Stimulated activated CD4-positive, alpha-beta T cell treated with anti-CD3 and anti-CD28 coated beads, Interleukin-2, amount 100 ng/mL, for 4 hours (primary cell): ENCODE measurements at places on chromosomes 1 and 21.

GRCh38 chr1:36625935-36626310 lies 143.2 kb upstream of the CSF3R start:
- DNase-seq, result no peak

- no peak for DNase-seq
These were observed 15.2 kb upstream of the CLSTN1 start for GRCh38 chr1:9838946-9839345.

- no peak for DNase-seq
These were observed 48.8 kb upstream of the CAMK1G start for GRCh38 chr1:209534496-209535250.

GRCh38 chr1:150596095-150596892 lies 16.9 kb upstream of the MCL1 start:
- no peak for DNase-seq

DNA sequence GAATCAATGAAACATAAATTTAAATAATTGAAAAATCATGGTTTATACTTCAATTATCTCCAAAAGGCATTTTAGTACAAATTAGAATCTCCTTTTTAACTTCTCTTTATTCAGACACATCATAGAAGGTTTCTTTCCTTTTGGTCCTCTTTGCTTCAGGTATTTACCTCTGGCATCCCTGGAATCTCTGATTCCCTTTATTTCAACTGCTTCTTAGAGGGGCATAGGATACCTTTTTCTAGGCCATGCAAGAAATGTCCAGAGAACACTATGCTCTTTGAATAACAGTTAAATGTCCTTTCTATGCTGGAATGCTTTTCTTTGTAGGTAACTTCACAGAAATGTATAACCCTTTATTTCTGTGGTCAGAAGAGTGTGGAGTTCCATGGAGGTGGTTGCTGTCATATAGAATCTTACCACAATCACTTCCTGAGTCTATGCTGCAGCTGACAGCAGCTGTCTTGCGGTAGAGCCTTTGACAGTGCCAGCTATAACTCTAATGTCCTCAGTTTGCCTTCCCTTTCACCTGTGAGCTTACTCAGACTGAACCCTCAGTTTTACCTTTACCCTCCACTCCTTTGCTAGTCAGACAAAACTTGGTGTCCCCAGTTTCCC lies 8.6 kb downstream of the LAMC2 start:
- DNase-seq, result no peak

GRCh38 chr1:92577261-92577895 lies 90.7 kb upstream of the GFI1 start:
- no peak for DNase-seq

- no peak for DNase-seq
These were observed 26.6 kb downstream of the ARMH1 start for GRCh38 chr1:44701141-44701573.

- DNase-seq, result no peak
These were observed 3.7 kb upstream of the LRP8 start for GRCh38 chr1:53331446-53332185.

- no peak for DNase-seq
These were observed 93.1 kb downstream of the MIS18A start for GRCh38 chr21:32185726-32186125.

DNA sequence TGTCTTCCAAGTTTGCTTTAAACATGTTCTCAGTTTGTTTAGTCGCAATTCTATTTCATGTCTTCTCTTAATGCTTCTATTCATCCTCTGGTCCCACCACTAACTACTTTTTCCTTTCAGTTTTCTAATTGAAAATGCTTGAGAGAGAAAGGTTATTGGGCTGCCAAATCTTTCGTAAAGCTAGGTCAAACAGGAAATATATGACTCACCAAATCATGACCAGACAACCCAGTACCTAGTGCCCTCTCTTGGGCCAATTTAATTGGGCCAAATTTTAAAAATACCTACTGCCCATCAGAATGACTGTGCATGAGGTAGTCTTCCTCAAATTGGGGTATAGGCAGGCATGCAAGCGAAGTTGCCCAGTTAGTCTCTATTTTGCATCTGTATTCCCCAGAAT lies 295.4 kb upstream of the PBX1 start:
- DNase-seq, result no peak

DNA sequence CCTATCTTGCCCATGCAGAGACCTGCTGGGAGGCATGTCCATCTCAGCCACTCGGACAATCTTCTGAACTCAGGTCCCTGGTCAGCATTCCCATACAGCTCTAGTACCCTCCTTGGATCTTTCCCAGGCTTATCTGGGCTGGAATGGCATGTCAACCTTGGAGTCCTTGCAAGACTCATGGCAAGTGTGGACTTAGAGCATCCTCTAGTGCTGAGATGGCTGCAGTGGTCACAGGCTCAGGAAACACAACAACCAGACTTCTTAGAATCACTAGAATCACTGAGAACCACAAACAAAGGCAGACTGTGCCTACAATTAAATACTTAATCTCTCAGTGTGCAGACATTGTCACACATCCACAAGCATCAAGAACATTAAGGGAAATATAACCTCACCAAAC lies 73.1 kb upstream of the TSHB start:
- no peak for DNase-seq

- DNase-seq, result no peak
These were observed 216.1 kb downstream of the HHIPL2 start for GRCh38 chr1:222331765-222332164.

DNA sequence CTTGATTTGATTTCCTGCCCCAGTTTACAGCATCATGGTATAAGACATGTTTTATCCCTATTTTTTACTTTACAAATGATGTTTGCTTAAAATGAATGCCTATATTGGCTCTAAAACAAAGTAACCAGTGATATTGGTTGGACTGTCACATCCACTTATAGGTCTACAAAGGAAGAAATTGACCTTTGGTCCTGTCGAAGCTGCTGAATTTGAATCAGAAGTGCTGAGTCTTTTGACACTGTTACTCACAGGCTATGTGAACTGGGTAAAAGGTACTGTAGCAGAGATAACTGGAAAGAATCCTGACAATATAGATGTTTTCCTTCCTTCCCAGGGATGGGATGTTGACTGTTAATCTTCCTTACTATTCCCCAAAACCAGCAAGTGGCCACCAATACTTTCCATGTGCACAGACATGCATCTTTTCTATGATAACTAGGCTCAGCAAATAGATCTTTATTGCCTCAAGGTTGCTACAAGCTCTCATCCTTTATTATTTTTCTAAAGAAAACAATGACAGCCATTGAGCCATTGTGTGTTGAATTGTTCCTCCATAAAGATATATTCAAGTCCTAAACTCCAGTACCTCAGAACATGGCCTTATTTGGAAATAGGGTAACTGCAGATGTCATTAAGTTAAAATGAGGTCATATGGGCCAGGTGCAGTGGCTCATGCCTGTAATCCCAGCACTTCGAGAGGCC lies 175.9 kb upstream of the NR5A2 start:
- no peak for DNase-seq

DNA sequence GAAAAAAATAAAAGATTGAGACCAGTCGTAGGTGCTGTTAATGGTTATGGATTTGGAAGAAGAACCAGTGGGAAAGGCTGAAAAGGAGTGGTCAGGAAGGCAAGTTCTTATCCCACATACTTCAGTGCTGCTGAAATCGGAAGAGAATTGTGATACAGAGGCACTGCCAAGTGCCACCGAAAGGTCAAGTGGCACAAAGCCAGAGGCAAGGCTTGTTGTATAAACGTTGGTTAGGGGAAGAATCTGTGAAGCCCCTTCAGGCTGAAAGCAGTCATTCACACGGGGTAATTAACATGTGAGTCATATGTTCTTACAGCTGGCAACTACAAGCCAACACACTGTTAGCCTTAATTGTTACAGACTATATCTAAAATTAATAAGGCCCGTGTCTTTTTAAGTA lies 48.8 kb downstream of the ZBTB40 start:
- no peak for DNase-seq

- DNase-seq, result no peak
These were observed 69.7 kb upstream of the PDE9A start for GRCh38 chr21:42583477-42584295.

DNA sequence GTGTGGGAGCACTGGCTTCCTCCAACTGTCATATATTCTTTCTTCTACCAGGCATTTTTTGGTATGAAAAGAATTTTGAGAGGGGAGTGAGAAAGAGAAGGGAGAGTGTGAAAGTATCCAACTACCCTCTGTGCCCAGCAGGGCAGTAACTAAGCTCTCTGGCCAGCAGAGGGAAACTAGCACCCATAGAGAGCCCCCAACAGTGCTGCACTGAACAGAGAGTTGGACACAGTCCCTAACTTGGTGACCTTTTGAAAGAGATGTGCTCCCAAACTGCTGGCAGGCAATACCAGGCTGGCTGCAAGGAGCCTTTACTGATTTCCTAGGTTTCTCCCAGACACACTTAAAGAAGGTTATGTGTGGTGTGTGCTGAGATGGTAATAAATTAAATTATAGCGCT lies 118.8 kb upstream of the PBX1 start:
- no peak for DNase-seq

DNA sequence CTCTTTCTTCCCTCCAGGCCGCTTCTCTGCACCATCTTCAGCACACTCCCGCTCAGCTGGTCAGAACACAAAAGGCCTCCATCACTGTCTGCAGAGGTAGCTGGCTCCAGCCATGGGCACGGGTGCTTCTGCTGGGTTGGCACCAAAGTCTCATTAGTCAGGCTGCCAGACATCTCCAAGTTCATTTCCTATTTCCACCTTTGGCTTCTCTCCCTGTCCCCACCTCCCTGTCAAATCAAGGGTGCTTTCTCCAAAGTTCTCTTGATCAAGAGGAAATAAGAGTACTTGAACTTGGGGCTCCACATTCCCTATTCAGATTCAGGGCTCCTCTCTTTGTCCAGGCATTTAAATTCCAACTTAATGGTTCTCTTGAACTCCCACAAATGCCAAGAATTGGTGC lies 33.9 kb upstream of the GRIK3 start:
- no peak for DNase-seq

DNA sequence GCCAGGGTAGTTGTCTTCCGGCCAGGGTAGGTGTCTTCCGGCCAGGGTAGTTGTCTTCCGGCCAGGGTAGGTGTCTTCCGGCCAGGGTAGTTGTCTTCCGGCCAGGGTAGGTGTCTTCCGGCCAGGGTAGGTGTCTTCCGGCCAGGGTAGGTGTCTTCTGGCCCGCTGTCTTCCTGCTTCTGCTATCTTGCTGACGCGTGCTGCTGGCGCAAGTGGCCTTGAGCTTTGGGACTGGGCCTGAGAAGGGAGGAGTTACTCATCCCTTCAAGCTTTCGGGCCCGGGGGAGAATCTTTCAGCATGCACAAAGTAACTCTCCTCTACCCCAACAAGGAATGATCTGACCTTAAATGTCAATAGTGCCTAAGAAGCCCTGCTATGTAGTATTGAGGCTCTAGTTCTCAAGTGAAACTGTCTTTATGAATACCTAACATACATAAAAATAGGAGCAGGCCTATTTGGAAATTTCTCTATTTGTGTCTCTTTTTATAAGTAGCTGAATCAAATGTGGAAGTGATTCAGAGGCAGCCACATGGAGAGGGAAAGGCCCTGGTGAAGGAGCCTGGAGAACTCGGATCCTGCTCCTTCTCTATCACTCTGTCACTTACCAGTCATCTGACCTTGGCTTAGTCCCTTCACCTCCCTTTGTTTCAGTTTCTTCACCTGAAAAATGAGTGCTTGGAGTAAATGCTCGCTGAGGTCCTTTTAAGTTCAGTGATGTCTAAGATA lies 65.6 kb downstream of the RGL1 start:
- no peak for DNase-seq

DNA sequence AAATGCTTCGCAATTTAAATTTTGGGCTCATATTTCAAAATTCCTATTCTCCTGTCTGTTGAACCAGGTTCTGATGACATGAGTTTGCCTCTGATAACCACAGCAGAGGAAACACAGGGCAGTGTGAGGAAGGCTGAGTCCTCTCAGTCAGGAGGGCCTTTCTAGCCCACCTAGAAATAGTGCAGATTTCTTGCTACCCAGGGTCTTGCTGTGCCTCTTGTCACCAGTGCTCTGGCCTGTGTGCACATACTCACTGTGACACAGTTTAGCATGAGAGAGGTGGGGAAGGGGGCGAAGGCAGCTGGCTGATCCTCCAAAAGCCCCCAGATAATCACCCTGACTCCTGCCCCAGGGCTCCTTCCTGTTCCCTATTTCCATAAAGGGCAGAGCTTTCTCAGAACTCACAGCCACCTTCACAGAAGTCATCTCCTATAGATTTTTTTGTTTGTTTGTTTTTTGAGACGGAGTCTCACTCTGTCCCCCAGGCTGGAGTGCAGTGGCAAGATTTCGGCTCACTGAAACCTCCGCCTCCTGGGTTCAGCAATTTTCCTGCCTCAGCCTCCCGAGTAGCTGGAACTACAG lies 23.7 kb downstream of the ERRFI1 start:
- no peak for DNase-seq

GRCh38 chr21:32916522-32917099 lies 109.1 kb upstream of the OLIG2 start:
- DNase-seq, result no peak

- no peak for DNase-seq
These were observed 275.8 kb downstream of the TGFB2 start for GRCh38 chr1:218620956-218621355.
